Activated CD4-positive, alpha-beta T cell treated with anti-CD3 and anti-CD28 coated beads for 48 hours (primary cell): ENCODE measurements at places on chromosomes 13 and 19.

DNA sequence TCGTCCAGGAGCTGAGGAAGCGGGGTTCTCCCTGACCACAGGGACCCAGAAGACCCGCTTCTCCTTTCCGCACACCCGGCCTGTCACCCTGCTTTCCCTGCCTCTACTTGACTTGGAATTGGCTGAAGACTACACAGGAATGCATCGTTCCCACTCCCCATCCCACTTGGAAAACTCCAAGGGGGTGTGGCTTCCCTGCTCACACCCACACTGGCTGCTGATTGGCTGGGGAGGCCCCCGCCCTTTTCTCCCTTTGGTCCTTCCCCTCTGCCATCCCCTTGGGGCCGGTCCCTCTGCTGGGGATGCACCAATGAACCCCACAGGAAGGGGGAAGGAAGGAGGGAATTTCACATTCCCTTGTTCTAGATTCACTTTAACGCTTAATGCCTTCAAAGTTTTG lies 18.9 kb downstream of the VASP start:
- DNase-seq: peak; percentile 22

DNA sequence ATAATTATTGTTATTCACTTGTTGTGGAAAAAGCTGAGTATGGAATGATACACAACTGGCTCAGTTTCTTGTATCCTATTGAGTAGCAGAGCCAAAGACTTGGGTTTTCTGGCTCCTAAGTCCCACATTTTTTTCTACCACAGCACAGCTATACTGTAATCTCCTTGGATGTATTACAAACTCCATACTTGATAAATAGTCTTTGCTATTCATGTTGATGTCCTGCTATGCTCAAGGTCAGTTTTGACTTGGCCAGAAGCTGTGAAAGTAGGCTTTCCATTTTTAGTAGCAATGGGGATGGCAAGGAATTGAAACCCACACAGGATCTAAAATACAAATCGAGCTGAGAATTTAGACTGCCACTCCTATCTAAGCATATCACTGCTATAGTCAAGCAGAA lies 79.1 kb downstream of the B3GLCT start:
- DNase-seq: no peak

DNA sequence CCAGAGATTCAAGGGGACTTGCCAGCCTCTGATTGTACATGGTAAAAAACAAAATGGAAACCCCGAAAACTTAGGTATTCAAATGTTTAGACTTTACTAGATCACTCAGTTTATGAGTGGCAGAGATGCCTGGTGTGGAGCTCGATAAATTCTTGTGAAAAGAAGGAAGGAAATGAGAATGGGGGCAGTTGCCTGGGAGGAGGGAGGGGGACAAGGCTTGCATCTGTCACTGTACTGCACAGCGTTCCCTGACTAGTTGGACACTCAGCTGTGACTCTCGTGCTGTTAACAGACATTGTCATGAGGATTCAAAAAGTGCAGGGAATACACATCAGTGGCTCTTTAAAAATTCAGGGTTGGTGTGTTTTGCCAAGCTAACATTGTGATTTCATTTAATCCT lies 232.9 kb downstream of the ZIC5 start:
- no peak for DNase-seq

DNA sequence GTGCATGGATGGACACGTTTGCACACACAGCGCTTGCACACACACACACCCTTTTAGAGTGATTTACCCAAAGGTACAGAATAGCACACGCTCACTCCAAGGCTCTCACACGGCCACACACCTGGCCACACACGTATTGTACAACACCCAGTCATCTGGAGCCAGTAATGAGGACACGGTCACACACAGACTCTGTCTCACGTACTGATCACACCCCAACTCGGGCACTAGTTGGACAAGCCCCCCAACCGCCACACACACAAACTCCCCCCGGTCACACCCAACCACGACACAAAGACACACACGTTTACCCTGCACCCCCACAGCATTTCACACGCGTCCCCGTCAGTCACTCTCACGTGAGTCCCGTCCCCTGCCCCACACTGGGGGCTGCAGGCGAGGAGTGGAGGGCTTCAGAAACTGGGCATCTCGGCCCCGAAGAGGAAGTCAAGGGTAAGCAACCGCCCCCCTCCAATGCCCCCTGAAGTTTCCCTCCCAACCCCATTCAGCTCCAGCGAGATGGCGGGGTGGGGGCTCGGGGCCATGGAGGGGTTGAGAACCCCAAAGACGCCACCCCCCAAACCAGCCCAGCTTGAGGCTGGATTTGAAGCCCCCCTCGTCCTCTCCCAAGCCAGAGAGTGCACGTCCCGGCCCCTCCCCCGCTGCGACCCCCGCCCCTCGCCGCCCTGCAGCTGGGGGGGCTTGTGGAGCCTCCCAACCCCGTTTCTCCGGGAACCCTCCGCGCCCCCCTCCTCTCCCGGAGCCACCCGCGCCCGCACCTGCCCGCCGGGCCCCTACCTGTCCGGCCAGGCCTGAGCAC lies 599 bp downstream of the OLFM2 start:
- no peak for DNase-seq

- DNase-seq: no peak
These were observed 150.2 kb downstream of the LHFPL6 start for GRCh38 chr13:39452834-39453233.

GRCh38 chr13:50539791-50540530 lies 303.5 kb downstream of the DLEU7 start:
- no peak for DNase-seq

DNA sequence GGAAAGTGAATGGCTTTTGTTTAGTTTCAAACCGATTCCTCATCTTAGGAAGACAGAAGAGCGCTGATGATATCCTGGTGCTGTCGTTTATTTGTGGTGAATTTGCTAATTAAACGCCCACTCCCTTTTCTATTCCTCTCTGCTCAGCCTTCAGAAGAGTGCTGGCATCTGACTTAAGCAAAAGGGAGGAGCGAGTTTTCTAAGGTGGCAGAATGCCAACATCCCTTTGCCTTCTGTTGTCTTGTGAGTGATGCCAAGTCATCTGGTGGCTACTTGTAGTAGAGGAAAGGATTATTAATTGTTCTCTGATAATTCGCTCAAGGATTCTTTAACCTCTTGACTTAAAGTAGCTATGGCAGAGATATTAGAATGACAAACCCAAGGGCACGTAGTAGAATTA lies 68.1 kb downstream of the ERCC5 start:
- DNase-seq: no peak

DNA sequence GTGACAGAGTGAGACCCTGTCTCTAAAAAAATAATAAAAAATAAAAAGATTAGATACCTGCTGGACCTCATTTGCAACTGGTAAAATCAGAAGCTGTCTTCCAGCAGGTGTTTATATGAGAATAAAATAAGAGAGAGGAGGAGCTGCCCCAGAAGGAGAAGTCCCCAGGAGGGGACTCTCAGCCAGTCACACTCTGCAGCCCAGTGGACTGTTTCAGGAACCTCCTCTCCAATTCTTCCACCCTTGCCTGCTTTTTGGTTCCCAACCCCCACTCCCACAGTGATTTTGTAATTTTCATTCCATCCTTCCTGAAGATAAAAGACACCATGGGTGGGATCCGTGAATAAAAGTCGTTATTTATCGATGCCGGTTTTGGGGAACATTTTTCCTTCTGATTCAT lies 56.9 kb upstream of the TSHZ3 start:
- no peak for DNase-seq

DNA sequence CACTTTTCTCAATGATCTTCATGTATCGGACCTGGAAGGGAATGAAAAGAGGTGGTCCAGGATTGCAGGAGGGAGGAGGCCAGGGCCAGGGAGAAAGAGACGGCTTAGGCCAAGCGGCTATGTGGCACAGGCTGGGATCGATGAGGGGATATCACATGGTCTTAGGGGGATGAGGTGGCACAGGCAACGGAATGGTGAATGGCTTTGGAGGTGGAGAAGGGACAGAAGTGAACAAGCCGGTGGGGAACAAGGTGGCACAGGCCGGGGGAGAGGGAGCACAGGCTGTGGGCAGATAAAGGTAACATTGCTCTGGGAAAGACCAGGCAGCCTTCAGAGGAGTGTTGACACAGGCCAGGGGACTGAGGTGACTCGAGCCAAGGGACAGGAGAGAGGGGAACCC lies 5.7 kb upstream of the CDKN2D start:
- no peak for DNase-seq

- no peak for DNase-seq
These were observed 62.4 kb downstream of the MBNL2 start for GRCh38 chr13:97284558-97284957.

DNA sequence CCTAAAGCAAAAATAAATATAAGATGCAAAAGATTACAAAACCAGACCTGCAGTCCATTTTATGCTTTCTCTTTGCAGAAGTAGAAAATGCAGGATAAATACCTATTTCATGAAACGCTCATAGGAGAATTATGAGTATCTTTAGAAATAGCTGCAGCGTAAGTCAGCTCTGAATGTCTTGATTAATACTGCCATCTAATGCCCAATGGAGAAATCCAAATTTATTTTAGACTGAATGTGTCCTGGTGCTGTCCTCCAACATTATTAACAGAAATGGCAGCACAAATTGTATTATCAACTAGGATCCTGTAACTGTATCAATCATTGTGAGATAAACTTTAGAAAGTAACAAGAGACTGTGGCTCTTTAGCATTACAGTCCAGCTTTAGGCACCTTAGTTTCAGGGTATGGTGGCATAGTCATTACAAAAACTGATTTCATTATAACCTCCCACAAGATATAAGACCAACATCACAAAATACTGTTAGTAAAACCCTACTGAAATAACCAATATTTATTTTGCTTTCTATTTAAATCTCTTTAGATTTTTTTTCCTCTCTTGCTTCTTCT lies 162.1 kb upstream of the MIR17HG start:
- no peak for DNase-seq

- DNase-seq: no peak
These were observed 12.3 kb downstream of the RUBCNL start for GRCh38 chr13:46374710-46375109.

DNA sequence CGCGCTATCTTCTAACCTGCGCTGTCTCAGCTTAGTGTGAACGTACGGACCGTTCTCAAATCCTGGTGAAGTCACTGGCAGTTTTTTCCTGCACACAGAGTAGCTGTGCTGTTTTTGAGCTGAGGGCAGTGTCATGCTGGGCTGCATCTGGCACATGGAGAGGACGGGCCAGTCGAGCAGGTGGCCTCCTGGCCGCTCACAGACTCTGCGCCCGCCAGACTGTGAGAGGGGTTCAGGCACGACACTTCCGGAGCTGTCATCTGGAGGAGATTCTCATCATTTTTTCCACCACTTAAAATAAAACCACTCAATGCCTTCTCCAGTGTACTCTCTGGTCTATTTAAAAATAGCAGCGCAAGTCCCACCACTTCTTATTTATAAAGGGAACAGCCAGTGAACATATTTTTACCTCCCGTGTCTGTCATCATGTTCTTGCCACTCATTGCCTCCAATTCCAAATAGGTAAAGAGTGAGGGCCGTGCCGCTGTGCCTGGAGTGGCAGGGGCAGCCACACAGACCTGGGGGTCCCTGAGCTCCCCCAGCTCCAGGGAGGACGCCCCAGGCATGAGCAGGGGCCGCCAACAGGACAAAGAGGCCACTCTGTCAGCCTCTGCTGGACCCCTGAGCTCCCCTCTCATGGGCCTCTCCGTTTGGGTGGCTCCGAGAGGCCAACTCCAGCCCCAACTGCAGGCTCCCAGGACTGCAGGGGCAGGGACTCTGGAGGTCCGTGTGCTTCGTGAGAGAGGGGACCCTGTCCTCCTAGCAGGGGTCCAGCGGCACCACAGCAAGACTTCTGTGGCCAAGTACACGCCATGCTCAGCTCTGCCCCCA lies 36.9 kb upstream of the GRTP1 start:
- DNase-seq: no peak

GRCh38 chr19:46173886-46174480 lies 25.9 kb downstream of the IGFL2 start:
- DNase-seq: no peak

GRCh38 chr19:33508009-33508408 lies 13.6 kb downstream of the PEPD start:
- no peak for DNase-seq

DNA sequence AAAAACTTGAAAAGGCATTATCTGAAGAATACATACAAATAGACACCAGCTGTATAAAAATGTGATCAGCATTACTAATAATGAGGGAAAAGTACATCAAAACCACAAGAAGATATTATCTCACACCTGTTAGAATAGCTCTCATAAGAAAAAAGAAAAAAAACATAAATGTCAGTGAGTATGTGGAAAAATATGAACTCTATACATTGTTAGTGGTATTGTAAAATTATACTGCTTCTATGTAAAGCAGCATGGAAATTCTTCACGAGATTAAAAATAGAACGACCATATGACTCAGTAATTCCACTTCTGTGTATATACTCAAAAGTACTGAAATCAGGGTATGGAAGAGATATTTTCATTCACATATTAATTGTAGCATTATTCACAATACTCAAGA lies 1146.4 kb downstream of the SLITRK5 start:
- no peak for DNase-seq

- no peak for DNase-seq
These were observed 3.7 kb downstream of the ZSCAN22 start for GRCh38 chr19:58330458-58330857.

DNA sequence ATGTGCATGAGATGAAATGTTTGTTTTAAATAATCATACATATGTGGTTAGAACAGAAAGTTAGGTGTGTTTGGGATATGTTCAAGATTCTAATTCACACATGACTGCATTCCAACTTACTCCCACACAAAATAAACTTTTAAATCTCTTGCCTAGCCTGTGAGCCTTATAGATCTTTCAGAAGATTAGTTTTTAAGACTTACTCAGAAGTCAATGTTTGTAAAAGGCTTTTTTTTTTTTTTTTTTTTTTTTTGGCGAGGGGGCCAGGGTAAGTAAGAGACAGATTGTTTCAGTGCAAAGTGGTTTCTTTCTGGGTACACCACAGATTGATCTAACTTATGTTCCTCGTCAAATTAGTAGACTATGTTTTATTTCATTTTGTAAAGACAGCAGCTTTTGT lies 39.1 kb downstream of the GPR180 start:
- no peak for DNase-seq

DNA sequence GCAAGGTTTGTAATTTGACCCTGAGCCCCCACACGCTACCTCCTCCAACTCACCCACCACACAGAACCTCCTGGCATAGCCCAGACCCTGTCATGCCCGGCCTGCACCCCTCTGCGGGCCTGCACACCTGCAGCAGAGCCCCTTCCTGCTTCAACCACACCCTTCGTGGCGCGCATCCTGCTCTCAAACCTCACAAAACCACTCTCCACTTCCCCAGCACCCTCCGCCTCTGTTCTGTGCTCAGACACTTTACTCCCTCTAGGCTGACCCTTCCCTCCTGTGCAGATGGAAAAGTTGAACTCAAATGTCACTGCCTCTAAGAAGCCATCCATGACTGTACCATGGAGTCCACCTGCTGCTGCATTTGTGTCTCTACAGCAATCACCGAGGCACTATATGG lies 28.5 kb downstream of the FAAP24 start:
- DNase-seq: no peak

DNA sequence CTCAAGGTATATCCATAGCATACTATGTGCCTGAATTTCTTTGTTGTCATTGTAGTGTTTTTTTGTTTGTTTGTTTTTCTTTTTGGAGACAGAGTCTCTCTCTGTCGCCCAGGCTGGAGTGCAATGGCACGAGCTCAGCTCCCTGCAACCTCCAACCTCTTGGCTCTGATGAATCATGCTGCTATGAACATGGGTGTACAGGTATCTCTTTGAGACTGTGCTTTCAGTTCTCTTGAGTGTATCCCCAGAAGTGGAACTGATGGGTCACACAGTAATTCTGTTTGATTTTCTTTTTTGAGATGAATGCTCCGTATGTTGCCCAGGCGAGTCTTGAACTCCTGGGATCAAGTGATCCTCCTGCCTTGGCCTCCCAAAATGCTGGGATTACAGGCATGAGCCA lies 13.7 kb upstream of the SLC25A42 start:
- DNase-seq: no peak

GRCh38 chr13:31121379-31122140 lies 40.1 kb downstream of the HSPH1 start:
- no peak for DNase-seq

GRCh38 chr19:47376589-47377144 lies 27.6 kb downstream of the DHX34 start:
- DNase-seq: no peak
